ENCODE measurements at places on chromosomes 2 and 18.

DNA sequence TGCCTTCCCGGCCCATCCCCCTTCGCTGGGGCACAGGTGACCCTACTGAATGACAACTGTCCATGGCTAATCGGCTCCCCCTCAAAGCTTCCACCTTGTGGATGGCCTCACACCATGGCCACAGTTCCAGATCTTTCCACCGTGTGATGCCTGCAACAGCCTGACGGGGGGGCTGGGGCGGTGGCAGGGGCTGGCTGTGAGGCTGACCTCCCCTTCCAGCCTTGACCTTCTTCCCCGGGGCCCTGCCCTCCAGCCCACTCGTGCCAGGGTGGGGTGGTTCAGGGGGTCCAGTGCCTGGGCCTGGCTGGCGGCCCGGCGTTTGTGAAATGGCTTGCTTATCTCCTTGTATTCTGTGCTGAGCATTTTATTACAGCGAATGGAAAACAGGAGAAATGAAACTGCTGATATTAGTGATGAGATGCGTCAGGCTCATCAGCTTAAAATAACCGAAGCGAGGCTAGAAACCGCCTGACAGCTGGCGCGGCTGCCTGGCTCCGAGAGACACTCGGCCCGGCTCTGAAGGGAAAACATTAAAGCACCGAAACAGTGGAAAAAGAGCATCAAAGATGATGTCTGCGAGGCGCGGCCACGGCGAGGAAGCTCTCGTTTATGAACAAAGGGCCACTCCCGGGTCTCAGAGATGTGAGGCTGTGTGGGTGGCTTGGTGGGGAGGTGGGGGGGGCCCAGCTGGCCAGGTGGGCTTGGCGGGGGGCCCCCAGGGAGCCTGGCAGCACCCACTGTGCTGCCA is 916 bp upstream of the PDCD1 start:
- no peak overlapping the region for H3K27ac ChIP-seq
- H3K36me3 ChIP-seq: no peaks in the 10 kb centered on the region
- peak; percentile 40 for DNase-seq
- H3K4me1 ChIP-seq: peaks cover 3% of the 10 kb centered on the region
- H3K4me3 ChIP-seq: no peak overlapping the region
- H3K27me3 ChIP-seq: peaks cover 42% of the 10 kb centered on the region

DNA sequence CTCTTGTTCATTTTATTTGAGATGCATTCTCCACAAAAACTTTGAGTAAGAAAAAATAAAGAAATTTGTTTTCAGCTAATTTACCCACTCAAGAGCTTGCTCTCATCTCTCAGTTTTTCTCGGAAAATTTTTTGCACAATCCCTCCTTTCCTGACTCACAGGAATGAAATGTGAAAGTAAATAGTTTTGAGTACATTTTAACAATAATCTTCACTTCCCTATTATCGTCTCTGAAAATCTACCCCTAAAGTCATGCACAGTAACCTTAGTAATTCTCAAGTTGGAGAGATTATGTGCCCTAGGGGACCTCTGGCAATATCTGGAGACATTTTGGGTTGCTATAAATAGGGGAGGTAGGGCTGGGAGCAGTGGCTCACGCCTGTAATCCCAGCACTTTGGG is 2.6 kb downstream of the CYB5A start:
- peaks cover 11% of the 10 kb centered on the region for H3K4me1 ChIP-seq
- no peaks in the 10 kb centered on the region for H3K27me3 ChIP-seq
- no peak overlapping the region for H3K27ac ChIP-seq
- H3K36me3 ChIP-seq: no peaks in the 10 kb centered on the region

DNA sequence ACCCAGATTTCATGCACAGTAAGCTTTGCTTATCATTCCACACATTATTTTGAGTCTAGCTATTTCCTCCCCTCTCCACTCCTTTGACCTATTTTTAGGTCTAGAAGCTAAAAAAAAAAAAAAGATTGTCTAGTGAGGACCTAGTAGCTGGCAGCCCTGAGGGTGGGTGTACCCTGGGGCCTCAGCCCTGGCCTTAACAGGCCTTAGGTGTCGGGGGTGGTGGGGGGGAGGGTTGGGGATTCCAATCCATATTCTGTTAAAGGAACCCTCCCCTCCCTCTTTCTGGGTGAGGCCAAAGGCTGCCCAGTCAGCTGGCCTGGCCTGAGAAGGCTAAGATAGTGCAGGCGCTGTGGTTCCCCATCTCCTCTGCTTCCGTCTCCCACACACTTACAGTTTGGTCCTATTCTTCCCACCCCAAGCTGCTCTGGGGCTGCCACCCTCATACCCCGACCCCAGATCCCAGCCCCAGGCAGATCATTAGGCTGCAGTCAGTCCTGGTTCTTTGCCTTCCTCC is 65.5 kb upstream of the HK2 start:
- H3K27me3 ChIP-seq: no peaks in the 10 kb centered on the region
- H3K27ac ChIP-seq: no peak overlapping the region
- DNase-seq: no peak
- H3K36me3 ChIP-seq: no peaks in the 10 kb centered on the region

DNA sequence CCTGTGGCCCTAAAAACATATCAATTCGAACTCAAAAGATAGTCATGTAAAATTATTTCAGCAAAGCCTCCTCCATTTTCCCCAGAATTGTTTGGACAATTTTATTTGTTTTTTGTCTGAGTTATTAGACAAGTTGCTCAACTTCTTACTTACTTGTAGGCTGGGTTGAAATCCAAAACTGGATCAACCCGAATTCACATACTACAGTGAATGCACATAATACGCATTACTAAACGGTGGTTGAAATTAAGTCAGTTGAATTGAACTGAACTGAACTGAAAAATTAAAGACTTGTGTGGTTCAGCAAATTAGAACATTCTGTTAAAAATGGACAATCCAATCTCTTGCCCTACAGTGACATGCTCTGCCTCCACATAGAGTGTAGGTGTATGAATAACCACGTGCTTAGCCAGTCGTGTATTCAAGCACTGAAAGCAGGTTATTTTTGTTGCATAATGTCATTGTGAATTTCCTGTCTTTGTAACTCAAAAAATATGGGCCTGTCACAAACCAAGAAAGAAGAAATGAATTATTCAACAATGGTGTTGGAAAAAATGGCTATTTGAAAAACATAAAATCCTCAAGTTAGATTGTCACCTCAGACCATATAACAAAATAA is 441.0 kb downstream of the TXNL1 start:
- no peak overlapping the region for H3K4me3 ChIP-seq
- H3K4me1 ChIP-seq: no peaks in the 10 kb centered on the region
- no peaks in the 10 kb centered on the region for H3K27me3 ChIP-seq
